ENCODE measurements at places on chromosomes 16 and 17.

- no peak for DNase-seq
These were observed 36.8 kb upstream of the DLX4 start for GRCh38 chr17:49932138-49932723.

DNA sequence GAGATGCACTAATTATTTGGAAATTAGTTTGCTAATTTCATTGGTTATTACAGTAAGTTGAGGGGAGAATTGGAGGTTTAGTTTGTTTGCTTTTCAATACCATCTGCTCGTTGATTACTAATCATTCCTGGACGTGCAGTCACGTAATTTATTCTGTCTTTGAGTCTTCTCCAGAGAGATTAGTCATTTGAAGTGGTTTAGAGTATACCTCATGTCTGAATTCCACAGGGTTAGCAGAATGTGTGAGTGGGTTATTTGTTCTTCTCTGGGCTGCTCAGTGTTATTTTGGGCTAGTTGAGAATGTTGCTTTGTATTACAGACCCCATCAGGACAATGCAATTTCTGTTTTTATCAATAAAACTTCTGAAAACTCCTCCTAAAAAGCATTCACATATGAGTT lies 265.0 kb downstream of the RBFOX1 start:
- DNase-seq: no peak

DNA sequence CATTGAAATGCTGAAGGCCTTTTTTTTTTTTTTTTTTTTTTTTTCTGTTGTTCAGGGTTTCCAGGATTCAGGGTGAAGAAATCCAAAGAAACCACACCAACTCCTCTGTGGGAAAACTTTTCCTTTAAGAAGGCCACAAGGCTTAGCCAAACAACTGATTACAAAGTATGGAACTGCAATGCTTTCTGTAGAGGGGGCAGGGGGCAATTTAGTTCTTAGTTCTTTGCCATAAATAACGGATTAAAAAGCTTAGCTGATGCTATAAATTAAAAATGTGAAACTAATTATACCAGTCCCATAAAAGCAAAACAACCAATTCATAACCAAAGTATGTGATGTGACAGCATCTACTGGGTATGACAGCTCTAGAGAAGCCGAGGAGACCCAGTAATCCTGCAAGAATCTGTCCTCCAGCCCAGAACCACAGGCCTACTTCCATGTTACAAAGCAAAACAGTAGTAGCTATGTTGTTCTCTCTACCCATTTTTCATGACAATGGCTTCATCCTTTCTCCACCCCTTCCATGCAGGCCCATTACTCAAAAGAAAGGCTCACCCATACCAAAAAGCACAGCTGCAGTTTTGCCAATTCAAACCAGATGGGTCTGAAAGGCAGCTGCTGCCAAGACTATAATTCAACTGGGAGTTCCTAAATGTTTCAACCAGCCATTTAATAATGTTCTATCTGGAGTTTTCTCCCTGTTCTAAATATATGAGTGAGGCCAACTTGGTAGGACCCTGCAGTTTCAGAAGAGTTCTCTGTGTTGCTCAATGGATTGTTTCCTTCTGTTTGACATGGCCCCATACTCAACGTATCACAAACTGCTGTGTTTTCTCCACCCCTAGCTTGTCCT lies 167.1 kb upstream of the ZFHX3 start:
- DNase-seq: no peak

DNA sequence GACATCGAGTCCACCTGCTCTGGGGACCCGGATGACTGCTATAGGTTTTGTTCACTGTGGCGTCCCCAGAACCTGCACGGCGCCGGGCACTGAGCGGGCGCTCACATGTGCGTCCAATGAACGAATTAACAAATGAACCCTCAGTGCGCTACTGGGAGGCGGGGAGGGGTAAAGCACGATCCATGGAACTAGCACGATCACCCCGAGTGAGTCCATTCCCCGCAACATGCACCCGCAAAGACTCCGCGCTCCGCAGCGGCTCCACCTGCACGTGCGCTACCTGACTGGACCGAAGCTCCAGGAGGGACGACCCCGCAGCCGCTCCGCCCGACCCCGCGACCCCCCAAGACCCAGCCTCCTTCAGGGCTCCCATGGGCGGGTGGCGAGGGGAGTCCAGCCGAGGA lies 491 bp downstream of the TRAP1 start:
- DNase-seq: peak; percentile 37

- peak; percentile 74 for DNase-seq
These were observed 96.2 kb downstream of the PGS1 start for GRCh38 chr17:78474614-78475146.

Data from stimulated activated naive CD8-positive, alpha-beta T cell treated with anti-CD3 and anti-CD28 coated beads, Interleukin-15, amount 100 ng/mL, for 72 hours (primary cell).